Stimulated activated naive CD8-positive, alpha-beta T cell treated with anti-CD3 and anti-CD28 coated beads, Interleukin-15, amount 100 ng/mL, for 72 hours (primary cell): ENCODE measurements at places on chromosomes 2 and 18.

DNA sequence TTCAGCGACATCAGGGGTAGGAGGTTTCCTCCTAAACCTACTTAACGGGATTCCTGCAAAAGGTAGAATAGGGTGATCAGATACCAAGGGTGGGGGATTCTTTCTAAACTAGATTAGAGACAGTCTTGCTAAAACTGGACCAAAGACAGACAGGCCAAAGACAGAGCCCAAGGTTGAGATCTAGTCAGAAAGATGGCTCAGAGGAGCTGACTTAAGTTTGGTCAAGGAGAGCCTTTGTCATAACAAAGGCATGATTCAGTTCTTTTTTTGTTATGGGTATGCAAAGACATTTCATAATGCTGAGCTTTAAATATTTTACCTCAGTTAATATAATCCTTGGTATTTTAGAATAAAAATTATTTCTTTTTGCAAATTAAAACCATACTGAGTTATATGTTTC lies 17.8 kb upstream of the GPR75 start:
- DNase-seq = no peak

DNA sequence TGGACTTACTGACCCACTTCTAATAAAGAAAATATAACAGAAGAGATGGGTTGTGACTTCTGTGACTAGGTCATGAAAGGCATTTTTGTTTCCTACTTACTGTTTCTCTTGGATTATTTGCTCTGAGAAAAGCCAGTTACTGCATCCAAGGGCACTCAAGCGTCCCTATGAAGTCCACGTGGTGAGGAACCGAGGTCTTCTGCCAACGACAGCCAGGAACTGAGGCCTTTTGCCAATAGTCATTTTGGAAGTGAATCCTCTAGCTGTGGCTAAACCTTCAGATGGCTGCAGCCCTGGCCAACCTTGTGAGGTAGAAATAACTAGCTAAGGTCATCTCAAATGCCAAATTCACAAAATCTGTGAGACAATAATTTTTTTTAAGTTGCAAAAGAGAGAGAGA lies 449.8 kb upstream of the RGPD4 start:
- DNase-seq = no peak

- DNase-seq = no peak
These were observed 271.0 kb upstream of the HS6ST1 start for GRCh38 chr2:128589681-128590080.

- no peak for DNase-seq
These were observed 36.4 kb downstream of the MAP2 start for GRCh38 chr2:209460151-209460761.
